ENCODE measurements at places on chromosomes 2 and 18.

DNA sequence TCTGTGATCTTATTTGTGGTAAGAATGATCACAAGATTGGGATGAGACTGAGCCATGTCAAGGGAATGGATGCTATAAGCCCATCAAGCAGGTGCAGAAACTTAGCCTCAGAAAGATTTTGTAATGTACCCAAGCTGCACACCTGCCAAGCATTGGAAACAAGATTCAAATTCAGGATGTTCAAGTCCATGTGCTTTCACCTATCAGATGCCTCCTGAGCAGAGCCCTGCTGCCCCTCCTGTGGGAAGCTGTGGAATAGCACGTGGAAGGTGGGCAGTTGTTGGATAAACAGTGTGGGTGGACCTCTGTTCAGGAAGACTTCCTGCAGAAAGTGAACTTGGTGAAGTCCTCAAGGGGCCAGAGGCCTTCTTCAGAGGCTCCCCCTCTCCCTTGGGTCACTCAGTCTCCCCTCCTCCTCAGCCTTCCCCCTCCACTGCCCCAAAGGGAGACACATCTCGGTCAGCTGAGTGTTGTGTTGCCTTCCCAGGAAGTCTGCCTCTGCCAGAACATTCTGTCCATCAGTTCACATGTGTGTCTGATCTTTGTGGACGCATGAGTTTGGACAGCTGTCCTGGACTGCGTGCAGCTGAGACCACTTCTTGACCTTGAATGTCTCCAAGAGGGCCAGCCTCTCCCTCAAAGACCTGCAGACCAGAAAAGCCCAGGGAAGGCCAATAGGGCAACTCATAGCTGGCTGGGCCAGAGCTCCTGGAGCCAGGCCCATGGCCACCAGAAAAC lies 186.1 kb downstream of the INHBB start:
- DNase-seq: no peak

GRCh38 chr2:239307221-239307569 lies 93.6 kb downstream of the HDAC4 start:
- DNase-seq: no peak

DNA sequence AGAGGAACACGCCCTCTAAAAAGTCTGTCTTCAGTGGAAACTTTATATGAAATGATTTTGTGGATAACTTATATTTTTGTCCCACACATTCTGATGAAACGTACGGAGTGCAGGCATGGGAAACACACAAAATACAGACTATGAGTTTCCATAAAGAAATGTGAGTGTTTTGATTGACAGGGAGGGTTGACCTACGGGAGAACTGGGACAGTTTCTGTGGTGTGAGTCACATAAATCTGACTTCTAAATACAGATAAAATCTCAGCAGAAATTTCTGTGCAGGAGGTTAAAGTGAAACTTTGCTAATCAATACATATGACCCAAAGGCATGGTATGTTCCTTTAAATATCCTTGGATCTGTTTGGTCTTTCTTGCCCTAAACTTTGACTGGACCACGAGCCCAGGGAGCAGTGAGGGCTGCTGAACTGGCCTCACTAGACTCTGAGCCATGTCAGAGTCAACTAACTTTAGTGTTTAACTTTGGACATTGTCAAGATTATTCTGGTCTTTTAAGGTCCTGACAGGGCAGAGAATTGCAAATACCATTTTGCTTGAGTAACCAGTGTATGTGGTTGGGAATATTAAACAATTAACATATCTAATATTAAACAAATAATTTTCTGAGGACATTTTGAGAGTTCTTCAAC lies 206.9 kb upstream of the LYPD1 start:
- DNase-seq: no peak

DNA sequence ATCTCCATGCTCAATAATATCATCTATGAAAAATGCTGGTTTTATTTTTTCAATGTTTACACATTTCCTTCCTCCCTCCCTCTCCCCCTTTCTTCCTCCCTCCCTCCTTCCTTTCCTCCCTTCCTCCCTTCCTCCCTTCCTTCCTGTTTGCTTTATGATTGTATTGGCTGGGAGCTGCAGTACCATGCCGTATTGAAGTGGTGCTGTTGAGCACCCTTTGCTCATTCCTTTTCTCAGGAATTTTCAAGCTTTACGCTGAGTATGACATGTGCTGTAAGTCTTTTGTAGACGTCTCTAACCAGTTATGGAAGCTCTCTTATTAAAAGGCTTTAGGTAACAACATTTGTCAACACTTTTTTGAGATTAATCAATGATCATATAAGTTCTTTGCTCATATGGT lies 100.4 kb downstream of the SNTG2 start:
- no peak for DNase-seq

GRCh38 chr2:234792621-234793022 lies 159.2 kb upstream of the SH3BP4 start:
- DNase-seq: no peak

DNA sequence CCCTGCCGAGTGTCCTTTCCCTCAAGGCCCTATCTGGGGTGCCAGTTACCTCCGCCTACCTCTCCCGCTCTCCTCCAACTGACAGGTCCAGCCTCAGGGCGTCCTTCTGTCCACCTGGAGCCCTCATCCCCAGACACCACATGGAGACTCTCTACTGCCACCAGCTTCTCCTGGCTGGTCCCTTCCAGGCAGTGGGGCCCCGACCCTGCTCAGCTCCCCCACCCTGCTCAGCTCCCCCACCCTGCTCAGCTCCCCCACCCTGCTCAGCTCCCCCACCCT lies 74.0 kb upstream of the ODC1 start:
- no peak for DNase-seq

DNA sequence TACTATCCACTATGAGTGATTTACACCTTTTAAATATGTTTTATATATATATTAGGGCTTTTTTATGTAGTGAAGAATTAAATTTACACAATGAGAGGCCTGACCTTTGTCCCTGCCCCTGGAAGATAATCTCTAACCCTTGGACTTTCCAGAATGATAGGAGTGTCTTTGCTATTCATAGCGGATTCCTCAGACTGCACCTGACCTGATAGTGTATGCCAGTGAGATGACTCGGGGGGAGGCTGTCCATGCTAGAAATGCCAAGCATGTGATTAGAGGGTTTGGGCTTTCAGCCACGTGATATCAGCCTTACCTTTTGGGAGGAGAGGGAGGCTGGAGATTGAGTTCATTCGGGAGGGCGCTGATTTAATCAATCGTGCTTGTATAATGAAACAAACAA lies 44.1 kb upstream of the LHCGR start:
- no peak for DNase-seq

DNA sequence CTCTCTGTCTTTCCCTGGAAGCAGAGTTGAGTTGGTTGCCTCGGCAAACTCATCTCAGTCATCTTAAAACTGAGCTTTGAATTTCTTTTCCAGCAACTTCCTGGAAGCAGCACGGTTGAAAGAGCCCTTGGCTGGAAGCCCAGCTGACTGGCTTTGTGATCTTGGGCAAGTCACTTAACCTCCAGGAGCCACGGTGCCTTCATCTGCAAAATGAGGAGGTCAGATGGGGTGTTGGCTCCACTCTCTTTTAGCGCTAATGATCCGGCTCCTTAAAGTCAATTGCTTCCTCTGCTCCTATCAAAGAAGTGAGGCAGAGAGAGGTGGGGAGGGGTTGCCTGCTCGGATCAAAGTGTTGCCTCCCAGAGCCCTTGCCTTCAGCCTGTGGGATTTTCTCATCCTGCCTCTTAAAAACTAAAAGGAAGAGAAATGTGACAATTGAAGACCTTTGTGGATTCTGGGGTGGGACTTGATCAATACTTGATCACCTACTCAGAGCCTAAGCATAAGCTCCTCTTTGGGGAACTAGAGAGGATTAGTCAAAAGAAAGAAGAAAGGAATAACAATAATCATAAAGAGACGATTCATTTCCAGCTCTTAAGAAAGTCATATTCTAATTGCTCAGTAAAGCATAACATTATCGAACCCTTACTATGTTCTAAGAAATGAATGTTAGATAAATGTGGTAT lies 86.6 kb downstream of the MYCN start:
- no peak for DNase-seq

DNA sequence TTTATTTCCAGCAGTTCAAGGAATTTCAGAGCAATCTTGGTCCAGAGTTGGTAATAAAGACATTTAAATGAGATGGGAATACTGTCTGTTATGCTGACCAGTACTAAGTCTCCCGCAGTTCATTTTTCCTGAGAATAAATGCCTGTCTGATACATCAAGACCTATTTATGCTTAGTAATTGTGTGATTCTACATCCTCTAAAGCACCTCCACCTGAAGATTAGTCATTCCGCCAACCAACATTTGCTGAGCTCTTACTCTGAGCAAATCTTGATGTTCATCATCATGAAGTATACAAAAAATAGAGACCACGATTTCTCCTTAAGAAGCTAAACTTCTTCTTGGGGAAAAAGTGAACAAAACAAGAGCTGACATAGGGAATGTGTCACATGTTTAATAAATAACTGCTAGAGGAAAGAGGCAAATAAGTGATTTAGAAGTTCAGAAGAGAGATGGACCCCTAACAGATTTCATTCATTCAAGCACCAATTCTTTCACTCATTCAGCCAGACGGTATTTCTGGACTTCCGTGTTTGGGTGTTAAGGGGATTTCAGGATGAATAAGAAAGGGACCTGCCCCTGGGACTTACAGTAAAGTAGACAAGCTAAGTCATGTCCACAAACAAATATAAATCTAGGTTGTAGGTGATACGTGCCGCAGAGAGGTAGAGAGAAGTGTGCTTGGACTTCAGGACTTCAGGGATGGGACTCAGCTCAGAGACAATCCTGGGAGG lies 34.2 kb upstream of the PPP4R1 start:
- no peak for DNase-seq

DNA sequence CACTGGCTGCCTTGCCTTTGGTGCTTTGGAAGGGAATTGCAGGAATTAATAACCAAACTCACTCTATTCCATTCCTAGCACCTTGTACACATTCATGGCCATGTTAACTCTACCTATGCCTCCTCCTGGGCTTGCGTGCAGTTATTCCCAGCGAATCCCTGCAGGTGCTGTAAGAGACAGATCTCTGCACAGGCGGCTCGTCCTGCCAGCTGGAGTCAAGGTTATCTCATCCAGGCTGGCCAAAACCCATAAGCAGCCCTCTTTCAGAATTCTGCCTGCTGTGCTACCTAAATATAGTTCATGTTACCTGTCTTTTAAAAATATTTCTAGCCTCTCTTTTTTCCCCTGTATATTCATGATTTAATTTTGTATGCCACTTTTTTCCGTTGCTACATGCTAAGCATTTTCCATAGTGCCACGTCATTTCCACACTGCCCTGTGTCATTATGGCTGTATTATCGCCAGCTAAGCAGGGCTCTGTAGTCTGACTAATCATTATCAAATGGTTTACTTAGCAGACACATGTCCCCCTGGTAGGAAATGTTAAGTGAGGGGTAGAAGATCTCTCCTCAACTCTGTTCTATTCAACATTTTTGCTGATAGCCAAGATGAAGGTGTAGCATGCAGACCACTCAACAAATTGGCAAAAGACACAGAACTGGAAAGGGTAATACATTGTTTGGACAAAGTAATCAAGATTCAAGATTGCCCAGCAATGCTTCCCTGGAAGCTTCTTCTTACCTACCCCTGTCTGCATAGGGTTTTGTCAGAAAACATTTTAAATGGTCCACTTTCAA lies 79.7 kb upstream of the TAF1B start:
- no peak for DNase-seq

DNA sequence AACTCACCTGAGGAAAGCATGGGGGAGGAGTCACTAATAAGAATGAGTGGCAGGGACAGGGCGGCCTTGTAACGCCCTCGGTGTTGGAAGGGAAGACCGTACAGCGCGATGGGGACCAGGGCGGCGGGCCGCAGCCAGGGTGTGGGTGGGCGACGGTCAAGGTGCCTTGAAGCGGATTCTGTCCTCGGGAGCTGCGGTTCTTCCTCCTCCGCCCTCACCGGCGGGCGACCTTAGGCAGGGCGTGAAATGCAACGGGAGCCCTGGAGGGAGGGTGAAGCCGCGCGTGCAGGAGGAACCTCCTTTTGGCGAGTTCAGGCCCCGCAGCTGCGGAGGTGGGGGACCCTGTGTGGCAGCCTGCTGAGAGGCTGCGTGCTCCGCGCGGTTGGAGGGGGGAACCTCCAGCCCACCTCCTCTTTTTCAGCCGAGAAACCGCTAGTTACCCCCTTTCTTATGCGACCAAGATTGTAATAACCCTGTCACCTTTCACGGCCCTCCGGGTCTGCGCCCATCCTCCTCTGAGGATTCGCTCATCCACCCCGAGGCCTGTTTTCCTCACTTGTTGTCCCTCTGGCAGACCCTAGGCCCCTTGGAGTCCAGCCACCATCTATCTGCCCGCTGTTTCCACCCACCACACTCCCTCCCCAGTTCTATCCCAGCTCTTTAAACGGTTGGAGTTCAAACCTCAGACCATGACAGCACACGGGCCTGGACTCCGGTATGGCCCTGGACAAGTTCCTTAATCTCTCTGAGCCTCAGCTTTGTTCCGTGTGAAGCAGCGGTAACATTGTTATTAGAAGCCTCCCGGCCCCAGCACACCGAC lies 823 bp upstream of the RNU2-63P start:
- DNase-seq: peak; percentile 18

- no peak for DNase-seq
These were observed 306.1 kb downstream of the NOL4 start for GRCh38 chr18:33918571-33918970.

DNA sequence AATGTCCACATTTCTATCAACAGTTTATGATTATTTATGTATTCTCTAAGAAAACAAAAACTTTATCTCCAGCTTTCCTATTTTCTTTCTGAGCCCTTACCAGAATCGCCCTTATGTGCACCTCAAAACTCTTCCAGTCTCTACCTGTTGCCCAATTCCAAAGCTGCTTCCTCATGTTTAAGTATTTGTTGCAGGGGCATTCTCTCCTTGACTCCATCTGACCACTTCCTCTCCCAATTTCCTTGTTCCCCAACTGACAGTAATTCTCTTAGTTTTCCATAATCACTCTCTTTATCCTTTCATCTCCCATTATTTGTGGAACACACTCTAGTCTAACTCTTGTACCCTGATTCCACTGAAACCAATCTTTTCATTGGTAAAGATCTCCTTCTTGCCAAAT lies 105.4 kb upstream of the RBBP8 start:
- DNase-seq: no peak

DNA sequence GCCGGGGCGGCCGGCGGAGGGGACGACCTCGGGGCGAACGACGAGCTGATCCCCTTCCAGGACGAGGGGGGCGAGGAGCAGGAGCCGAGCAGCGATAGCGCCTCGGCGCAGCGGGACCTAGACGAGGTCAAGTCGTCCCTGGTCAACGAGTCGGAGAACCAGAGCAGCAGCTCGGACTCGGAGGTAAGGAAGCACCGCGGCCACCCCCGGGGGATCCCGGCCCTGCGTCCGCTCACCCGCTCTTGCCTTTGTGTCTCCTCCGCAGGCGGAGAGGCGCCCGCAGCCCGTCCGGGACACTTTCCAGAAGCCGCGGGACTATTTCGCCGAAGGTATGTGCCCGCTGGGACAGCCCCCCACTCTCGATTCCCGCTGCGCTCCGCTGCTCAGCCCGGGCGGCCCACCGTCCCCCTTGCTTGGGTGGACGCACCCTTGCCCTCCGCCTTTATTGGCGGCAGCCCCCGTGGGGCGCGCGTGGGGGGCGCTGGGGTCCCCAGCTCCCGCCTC lies 611 bp downstream of the TCF7L1 start:
- no peak for DNase-seq

DNA sequence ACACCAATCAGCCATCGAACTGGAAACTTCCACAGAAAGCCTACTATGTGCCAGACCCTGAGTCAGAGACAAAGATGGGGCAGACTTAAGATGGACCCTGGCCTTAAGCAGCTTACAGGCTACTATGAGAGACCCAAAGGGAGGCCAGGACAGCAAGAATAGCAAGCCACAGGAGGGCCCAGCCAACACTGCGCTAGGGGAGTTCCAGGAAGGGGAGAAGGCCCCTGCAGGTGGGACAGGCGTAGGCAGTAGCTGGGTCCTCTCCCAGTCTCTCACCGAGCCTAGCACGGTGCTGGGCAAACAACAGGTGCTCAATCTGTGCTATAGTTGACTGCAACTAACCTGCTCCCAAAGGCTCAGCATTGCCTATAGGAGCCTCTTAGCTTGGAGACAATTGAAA lies 136.2 kb downstream of the CLIP4 start:
- DNase-seq: no peak

Data from stimulated activated CD4-positive, alpha-beta T cell treated with anti-CD3 and anti-CD28 coated beads, TNF-alpha, amount 100 ng/mL, for 1 hour (primary cell).